ENCODE measurements at places on chromosomes 5 and 9.
A peak's percentile ranks its signal among the peaks of the same experiment; 100 is the strongest.

GRCh38 chr5:72203251-72203845 is 96.1 kb downstream of the MAP1B start:
- no peak for DNase-seq
- H3K27me3 ChIP-seq, result no peaks in the 10 kb centered on the region
- peaks cover 15% of the 10 kb centered on the region for H3K4me1 ChIP-seq
- no peaks in the 10 kb centered on the region for H3K36me3 ChIP-seq
- no peak overlapping the region for H3K27ac ChIP-seq

DNA sequence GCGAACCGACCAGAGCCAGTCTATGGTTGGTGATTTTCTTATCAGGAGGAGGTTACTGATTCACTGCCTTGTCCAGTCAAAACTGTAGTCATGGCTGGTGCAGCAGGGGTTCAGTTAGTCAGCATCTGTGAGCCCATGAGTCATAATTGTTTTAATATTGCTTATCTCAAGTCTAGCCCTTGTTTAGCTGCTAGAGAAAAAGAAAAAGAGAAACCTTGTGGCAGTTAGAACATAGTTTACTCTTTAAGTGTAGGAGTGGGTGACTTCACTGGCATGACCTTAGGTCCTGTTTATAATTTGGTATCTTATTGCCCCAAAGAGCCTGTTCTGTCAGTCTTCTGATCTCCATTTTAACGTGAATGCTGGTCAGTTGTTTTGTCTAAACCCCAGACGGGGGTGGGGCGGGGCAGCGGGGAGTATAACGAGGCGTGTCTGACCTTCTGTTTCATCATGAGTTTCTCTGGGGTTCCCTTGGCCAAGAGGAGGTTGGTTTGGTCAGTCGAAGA is 76.9 kb upstream of the NFIL3 start:
- no peak overlapping the region for H3K4me3 ChIP-seq
- no peaks in the 10 kb centered on the region for H3K36me3 ChIP-seq

DNA sequence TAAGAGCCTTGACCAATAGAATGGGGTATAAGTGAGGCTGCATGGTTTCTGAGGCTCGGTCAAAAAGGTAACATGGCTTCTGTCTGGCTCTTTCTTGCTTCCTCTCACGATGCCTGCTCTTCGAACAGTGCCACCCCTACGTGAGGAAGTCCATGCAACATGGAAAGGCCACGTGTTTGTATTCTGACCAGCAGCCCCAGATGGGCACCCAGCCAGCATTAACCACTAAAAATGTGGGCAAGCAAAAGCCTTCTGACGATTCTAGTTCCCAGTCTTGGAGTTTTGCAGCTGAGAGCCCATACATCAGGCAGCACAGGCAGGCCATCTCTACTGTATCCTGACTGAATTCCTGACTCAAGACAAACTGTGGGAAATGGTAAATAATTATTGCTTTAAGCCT is 24.2 kb upstream of the NREP start:
- no peak overlapping the region for H3K4me3 ChIP-seq
- H3K4me1 ChIP-seq, result no peaks in the 10 kb centered on the region
- no peak for DNase-seq

DNA sequence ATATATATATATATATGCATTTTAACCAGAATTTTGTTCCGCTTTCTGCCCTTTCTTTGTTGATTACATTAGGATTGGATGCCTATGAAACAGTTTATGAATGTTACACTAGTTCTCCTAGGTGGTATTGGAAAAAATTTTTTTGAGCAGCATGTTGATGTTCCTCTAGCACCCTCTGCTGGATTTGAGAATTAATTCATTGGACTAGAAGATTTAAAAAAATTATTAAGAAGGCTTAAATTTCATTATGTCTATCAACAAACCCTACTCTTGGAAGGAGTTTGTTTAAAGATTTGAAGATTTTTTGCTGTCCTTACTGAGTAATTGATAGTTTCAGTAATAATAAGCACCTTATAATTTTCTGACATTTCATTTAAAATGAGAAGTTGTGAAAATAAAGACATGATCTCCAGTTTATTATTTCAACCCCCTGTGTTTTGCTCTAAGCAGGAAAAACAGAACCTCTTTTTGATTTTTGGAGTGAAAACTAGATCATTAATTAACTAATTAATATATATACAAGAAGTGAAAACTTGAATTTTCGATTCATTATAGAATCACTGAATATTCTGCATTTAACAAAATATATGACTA is 89.6 kb downstream of the CCDC171 start:
- no peak overlapping the region for H3K4me3 ChIP-seq
- H3K27me3 ChIP-seq, result no peaks in the 10 kb centered on the region
- no peak overlapping the region for H3K27ac ChIP-seq
- DNase-seq, result no peak
- no peaks in the 10 kb centered on the region for H3K4me1 ChIP-seq

DNA sequence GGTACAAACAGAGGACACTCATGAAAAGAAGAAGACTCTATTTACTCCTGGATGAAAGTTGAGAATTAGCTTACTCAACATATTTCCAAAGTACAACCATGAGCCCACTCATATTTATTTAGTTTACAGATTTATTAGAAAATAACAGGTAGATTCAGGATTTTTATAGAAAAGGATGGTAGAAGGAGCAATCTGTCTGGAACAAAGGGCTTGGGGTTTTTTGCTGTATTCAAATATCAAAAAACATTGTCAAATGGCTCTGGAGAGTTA is 7.0 kb upstream of the ERAP2 start:
- no peak overlapping the region for H3K4me3 ChIP-seq
- H3K4me1 ChIP-seq, result peaks cover 54% of the 10 kb centered on the region
- DNase-seq, result no peak
- H3K27ac ChIP-seq, result peak overlapping the region; percentile 93
- no peaks in the 10 kb centered on the region for H3K27me3 ChIP-seq

- no peak for DNase-seq
- peaks cover 16% of the 10 kb centered on the region for H3K36me3 ChIP-seq
- no peak overlapping the region for H3K27ac ChIP-seq
- no peaks in the 10 kb centered on the region for H3K4me1 ChIP-seq
Observed at GRCh38 chr9:112640311-112640710, 77.6 kb downstream of the INIP start.

- no peaks in the 10 kb centered on the region for H3K27me3 ChIP-seq
- H3K4me3 ChIP-seq, result no peak overlapping the region
- H3K36me3 ChIP-seq, result no peaks in the 10 kb centered on the region
- no peaks in the 10 kb centered on the region for H3K4me1 ChIP-seq
- no peak overlapping the region for H3K27ac ChIP-seq
- no peak for DNase-seq
Observed at GRCh38 chr9:11190719-11191118, 577.9 kb upstream of the PTPRD start.

DNA sequence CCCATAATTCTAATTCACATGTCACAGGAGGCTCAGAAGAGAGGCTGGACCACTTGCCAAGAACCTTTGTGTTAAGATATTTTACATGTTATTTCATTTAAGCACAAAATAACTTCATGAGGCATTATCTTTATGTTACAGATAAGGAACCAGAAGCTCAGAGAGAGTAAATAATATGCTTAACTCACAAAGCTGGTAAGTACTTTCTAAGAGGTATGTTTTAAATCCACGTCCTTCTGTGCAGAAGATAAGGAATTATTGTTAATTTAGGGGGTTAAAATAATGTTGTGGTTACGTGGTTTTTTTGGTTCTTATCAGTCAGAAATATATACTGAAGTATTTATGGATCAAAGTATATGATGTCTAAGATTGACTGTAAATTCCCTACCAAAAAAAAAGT is 8.0 kb downstream of the STRBP start:
- H3K4me1 ChIP-seq, result peaks cover 36% of the 10 kb centered on the region
- DNase-seq, result no peak
- H3K36me3 ChIP-seq, result no peaks in the 10 kb centered on the region
- H3K4me3 ChIP-seq, result no peak overlapping the region
- H3K27ac ChIP-seq, result no peak overlapping the region

Measured in activated naive CD4-positive, alpha-beta T cell treated with anti-CD3 and anti-CD28 coated beads for 36 hours (primary cell).